ENCODE measurements at places on chromosomes 4 and X.

- no peak for DNase-seq
Observed at GRCh38 chr4:38574559-38575333, 89.3 kb upstream of the KLF3 start.

- DNase-seq = no peak
Observed at GRCh38 chr4:95181243-95181995, 367.4 kb downstream of the UNC5C start.

- no peak for DNase-seq
Observed at GRCh38 chr4:86769794-86770193, 79.4 kb downstream of the SLC10A6 start.

DNA sequence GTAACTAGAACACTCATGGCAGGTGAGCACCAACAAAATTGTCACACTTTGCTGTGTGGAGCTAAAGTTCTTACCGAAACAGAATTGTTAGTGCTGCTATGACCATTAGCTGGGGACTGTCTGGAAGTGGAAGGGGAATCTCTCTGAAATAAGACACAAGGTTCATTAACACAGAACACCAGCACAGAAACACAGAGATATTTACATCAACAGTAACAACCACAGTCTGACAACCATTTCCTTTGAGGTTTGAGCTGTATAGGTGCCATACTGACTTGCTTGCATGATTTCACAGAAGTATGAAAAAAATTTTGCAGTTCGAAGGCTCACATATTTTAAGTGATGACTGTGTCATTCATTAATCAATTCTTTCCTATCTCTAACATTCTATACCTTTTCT, 109.8 kb downstream of the NYX start:
- DNase-seq = no peak

- no peak for DNase-seq
Observed at GRCh38 chrX:107971636-107972035, 10.5 kb downstream of the TEX13B start.

- DNase-seq = no peak
Observed at GRCh38 chr4:80171656-80172055, 25.6 kb upstream of the PRDM8 start.

DNA sequence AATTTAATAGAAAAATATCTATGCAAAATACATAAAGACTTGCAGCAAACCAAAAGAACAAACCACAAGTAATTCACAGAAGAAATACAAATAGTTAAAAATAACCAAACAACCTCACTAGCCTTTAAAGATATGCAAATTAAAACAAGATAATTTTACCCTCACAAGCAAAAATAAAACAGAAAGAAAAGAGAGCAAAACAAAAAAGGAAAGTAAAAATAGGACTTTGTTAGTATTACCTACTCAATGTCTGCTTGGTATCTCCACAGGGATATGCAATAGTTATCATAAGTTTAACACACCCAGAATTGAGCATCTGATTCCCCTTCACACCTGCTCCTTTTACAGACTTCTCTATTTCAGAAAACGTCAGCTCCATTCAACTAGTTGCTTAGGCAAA, 737.5 kb upstream of the MAGEB2 start:
- no peak for DNase-seq

DNA sequence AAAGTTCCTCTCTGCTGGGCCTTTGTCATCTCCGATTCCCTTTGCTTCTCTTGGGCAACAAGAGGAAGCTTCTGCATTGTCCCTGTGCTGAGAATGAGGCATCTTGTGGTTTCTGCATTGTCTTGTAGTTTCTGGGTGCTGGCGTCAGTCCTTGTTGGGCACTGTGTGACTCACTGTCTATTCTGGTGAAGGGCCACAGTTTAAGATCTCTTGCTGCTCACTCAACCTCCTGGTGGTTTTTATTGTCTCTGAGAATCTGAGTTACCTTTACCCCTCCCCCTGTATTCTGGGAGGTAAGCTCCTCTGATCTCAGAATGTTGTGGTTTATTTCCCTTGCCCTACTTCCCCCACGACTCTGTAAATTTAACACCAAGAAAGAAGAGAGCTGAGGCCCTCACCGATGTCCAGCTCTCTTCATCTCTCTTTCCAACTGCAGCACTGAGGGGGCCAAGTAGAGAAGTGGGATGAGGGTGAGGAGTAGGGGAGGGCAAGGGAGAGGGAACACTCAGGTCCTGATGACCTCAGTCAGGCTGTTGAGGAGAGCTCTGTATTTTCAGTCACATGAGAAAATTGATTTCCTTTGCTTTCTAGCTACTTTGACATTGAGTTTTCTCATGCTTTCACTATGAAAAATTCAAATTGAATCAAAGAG, 441.6 kb upstream of the PITX2 start:
- peak; percentile 63 for DNase-seq

DNA sequence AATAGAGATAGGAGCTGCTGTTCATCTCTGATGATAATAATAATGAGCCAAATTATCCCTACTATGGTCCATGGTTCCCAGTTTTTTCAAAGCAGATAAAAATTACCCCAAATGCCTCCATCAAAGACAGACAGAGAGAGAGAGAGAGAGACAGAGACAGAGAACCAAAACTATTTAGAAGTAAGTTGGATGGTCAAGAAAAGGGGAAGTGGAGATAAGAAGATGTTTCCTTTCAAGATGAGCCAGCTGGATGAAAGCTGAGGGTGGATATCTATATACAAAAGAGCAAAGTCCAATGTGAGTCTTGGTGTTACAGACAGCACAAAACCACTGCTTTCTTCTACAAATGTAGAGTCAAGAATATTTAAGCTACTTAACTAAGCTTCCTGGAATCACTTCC, 173.9 kb downstream of the GRIA3 start:
- no peak for DNase-seq

Measured in stromal cell of bone marrow (primary cell).